Right ventricle myocardium superior (tissue), 1 donor: ENCODE measurements at places on chromosomes 3 and 15.

- DNase-seq = no peak
These were observed 1134.2 kb downstream of the ROBO1 start for GRCh38 chr3:78633626-78634025.

DNA sequence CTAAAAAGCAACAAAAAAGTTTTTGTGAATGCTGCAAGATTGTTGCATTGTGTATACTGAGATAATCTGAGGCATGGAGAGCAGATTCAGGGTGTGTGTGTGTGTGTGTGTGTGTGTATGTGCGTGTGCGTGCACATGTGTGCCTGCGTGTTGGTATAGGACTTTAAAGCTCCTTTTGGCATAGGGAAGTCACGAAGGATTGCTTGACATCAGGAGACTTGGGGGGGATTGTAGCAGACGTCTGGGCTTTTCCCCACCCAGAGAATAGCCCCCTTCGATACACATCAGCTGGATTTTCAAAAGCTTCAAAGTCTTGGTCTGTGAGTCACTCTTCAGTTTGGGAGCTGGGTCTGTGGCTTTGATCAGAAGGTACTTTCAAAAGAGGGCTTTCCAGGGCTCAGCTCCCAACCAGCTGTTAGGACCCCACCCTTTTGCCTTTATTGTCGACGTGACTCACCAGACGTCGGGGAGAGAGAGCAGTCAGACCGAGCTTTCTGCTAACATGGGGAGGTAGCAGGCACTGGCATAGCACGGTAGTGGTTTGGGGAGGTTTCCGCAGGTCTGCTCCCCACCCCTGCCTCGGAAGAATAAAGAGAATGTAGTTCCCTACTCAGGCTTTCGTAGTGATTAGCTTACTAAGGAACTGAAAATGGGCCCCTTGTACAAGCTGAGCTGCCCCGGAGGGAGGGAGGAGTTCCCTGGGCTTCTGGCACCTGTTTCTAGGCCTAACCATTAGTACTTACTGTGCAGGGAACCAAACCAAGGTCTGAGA lies 4.7 kb downstream of the BHLHE40 start:
- no peak for DNase-seq

DNA sequence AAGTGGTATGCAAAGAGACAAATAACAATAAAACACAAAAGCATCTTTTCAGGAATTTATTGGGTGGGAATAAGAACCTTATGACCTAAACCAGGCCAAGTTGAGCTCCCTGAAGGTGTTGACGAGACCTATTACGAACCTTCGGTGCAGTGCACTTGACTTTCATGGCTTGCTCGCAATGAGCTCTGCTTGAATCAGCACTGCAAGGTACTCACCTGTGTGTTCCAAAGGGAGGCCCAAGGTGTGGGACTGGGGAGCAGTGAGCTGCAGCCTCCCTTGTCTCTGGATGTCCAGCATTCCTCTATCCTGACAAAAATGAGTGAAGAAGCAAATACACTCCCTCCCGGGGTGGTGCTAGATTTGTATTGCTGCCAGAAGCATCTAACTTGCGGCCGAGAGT lies at the start of gene MDFIC2:
MDFIC2 (minus strand) TSS at position 303 of the 400 bp plus-strand sequence. CDS start 665 bp downstream, outside the sequence.
- DNase-seq = no peak

- DNase-seq = no peak
These were observed 228.1 kb downstream of the ADAMTS9 start for GRCh38 chr3:64459711-64460110.

DNA sequence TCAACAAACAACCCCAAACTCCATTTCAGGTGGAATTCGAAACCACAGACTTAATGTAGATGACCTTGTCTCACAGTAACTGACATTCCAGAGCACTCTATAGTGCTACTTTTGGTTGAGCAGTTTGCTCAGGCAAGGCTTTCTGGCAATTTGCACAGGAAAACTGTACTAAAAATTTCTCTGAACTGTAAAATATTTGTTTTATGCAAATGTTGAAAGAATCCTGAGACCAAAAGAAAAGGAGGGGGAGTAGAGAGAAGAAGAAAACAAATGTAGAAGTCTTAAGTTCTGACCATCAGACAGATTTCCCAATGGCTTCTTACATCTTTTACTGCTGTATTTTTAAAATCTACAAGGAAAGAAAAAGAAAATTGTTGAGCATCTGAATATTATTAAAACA lies 53.5 kb downstream of the DTWD1 start:
- no peak for DNase-seq

DNA sequence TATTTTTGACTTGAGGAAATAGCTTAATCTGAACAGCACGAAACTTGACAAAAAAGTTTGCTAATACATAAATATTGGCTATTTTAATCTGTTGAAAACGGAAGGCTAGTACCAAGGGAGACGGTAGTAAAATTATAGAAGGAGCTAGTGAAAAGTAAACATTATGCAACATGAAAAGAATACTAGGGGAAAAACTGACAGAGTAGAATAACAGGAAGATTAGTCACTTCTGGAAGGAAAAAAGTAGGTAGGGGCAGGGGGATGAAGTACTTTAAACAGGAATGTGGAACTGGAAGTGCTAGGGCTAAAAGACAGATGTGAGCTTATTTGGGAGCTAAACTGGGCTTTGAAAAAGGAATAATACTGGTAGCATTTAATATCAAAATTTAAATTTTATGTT lies 60.1 kb downstream of the MBNL1 start:
- no peak for DNase-seq

DNA sequence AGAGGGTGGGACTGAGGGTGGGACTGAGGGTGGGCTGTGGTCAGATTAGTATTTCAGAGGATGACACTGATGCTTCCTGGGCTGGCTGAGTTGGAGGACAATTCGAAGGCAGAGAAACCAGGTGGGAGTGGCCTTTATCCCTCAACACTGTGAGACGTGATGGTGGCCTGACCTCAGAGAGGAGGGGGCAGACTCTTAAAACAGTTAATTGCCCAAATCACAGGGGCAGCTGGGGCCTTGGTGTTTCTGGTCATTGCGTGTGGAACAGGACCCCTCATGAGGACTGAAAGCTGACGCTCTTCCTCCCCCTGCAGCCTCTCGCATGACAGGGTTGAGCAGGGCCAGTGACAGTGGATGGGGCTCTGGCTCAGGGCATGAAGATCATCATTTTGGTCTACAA lies 18.7 kb downstream of the DNASE1L3 start:
- DNase-seq = no peak

DNA sequence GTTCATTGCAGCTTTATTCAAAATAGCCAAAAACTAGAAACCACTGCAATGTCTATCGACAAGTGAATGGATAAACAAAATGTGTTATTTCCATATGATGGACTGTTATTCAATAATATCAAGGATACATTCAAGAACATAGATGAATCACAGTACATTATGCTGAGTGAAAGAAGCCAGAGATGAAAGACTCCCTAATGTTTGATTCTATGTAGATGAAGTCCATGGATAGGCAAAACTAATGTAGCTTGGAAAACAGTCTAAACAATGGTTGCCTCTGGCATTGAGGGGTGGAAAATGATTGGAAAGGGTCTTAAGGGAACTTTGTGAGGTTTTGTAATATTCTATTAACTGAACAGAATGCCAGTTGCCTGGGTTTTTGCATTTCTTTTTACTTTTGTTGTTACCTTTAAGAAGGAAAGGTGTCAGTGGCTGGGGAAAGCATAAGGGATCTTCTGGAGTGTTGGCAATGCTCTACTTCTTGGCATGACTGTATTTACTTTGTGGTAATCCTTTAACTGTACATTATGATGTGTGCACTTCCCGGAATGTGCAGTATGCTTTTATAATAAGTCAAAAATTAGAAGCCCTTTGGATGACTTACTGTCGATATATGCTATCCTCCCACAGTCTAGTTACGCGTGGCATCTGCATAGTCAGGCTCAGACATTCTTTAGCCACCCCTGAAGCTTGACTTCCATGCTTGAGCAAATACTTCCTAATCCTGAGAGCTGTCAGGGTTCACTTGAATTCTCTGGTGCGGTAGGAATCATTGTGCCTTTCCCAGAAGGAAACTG lies 20.5 kb upstream of the ATP10A start:
- no peak for DNase-seq

DNA sequence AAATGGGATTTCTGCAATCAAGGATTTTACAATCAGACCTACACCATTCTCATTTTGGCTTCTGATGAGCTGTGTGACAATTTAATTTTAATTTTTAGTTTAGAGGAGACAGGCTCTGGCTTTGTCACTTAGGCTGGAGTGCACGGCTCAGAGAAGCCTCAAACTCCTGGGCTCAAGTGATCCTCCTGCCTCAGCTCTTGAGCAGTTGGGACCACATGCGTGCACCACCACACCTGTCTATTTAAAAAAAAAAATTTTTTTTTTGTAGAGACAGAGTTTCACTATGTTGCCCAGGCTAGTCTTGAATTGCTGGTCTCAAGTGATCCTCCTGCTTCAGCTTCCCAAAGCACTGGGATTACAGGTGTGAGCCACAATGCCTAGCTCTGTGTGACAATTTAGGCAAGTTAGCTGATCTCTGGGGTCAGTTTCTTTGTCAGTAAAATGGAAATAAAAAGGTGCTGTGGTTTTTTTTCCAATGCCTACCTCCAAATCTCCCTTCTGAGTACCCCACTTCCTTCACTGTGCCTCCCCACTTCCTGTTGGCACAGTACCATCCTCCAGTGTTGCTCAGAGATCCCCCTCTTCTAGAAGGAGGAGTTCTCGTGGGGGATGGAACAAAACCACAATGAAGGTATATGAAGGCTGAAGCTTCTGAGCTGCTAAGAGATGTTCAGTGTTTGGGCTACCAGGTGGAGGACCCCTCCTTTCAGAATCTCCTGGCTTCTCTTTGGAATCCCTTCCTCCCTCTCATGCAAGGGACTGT lies 54.1 kb upstream of the GSK3B start:
- DNase-seq = no peak

GRCh38 chr3:71152892-71153265 lies 430.6 kb downstream of the FOXP1 start:
- no peak for DNase-seq

GRCh38 chr3:184144505-184144904 lies 9.3 kb downstream of the EIF2B5 start:
- DNase-seq = no peak

DNA sequence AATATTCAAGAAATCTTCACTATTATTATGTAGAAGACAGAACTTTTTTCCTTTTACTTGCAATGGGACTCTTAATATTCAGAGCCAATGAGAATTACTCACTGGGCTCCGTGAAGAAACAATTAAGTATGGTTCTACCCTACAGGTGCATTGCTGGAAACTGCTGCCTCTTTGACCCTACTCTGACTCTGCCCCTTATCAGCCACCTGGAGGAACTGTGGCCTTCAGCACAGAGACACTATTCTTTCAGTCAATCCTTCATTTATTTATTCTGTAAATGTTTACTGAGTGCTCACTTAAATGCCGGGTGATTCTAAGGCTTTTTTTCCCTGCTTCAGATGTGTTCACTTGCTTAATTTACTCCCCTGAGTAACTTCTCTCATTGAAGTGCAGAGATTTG lies 163.2 kb downstream of the SYNPR start:
- DNase-seq = no peak

GRCh38 chr3:31579828-31580227 lies 47.1 kb downstream of the STT3B start:
- no peak for DNase-seq

DNA sequence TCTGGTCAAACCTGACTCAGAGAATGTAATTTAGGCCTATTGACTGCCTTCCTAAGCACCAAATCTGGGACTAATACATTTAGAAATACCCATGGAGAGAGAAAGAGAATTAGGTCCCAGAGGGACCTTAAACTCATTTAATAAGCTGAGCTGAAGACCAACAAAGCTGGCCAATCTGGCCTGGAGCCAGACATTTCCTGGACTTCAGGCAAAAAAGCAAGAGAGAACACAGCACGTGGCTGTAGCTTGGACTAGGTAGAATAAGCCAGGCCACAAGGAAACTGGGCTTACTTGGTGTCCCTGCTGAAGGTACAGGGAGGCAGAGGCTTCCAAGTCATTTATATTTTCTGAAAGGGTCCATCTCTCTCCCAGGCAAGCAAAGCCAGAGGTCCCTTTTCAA lies 88.1 kb downstream of the RTP4 start:
- DNase-seq = peak; percentile 74

GRCh38 chr3:61181874-61182273 lies 69.4 kb downstream of the FHIT start:
- no peak for DNase-seq

- DNase-seq = no peak
These were observed 61.0 kb upstream of the CHRM5 start for GRCh38 chr15:33907326-33907725.

DNA sequence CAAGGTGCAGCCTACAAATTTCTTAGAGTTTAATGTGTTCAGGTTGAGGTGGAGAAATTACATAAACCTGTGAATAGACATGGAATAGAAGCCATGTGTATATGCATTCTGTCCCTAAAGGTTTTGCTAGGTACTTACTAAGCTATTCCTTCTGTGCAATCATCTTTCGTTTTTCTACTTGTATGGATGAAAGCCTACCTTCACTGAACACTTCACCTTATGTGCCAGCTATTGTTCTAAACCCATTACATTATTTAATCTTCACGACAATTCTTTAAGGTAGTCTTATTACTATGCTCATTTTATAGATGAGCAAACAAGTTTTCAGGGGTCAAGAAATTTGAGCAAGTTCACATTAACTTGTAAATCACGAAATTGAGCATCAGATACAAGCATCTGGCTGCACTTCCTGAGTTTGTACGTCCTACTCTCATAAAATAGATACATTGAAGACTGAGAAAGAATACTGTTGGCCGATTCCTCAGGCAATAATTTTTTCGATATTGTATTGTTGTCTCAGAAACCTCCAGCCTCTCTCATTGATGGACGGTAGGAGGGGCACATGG lies 635 bp upstream of the RCN2 start:
- DNase-seq = no peak

DNA sequence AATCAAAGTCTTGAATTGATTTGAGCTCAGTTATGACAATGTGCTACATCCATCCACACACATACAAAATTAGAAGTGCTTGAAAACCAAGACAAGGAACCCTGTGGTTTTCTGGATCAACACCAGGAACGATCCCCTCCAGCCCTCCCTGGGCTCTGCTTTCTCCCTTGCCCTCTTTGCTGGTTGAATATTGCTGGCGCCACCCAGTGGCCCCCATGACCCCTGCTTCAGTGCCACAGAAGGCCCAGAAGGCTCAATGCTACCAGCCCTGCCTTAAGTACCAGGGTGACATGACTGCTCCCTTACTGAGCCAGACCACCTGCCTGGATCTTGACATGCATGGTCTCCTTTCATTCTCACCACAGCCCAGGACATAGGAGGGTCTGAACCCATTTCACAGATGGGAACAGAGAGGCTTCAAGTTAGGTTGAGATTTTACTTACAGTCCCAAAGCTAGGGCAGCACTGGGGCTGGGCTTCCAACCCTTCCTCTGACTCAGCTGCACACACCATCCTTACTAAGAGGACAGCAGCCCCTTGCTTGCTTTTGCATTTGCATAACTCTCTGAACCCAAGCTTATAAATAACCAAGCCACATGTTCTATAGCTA lies 15.0 kb downstream of the IL12A start:
- DNase-seq = peak; percentile 74

DNA sequence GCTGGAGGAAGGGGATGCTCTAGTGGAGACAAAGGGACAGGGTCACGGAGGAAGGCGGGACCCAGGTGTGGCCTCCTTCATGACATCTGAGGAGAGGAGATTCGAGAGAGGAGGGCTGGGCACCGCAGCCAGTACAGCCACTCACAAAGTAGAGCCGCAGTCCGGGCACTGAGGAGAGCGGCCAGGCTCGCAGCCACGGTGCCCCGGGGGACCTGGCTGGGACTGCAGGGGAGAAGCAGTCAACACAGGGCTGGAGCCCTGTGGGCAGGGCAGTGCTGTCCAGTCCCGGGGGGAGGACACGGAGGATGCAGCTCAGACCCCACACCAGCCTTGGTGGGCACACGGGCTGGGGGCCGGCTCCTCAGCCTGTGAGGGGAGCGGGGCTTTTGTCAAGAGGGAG lies 40.3 kb downstream of the HMCES start:
- DNase-seq = no peak

GRCh38 chr3:146777941-146778340 lies 172.8 kb upstream of the PLSCR5 start:
- DNase-seq = no peak

- peak; percentile 55 for DNase-seq
These were observed 108.9 kb downstream of the DUT start for GRCh38 chr15:48440084-48440483.
